ENCODE measurements at places on chromosomes 6 and 20. TPM values are rescaled to one million over a fixed set of nuclear protein-coding genes. Genes with fewer than 3 reads are reported as not detected.

DNA sequence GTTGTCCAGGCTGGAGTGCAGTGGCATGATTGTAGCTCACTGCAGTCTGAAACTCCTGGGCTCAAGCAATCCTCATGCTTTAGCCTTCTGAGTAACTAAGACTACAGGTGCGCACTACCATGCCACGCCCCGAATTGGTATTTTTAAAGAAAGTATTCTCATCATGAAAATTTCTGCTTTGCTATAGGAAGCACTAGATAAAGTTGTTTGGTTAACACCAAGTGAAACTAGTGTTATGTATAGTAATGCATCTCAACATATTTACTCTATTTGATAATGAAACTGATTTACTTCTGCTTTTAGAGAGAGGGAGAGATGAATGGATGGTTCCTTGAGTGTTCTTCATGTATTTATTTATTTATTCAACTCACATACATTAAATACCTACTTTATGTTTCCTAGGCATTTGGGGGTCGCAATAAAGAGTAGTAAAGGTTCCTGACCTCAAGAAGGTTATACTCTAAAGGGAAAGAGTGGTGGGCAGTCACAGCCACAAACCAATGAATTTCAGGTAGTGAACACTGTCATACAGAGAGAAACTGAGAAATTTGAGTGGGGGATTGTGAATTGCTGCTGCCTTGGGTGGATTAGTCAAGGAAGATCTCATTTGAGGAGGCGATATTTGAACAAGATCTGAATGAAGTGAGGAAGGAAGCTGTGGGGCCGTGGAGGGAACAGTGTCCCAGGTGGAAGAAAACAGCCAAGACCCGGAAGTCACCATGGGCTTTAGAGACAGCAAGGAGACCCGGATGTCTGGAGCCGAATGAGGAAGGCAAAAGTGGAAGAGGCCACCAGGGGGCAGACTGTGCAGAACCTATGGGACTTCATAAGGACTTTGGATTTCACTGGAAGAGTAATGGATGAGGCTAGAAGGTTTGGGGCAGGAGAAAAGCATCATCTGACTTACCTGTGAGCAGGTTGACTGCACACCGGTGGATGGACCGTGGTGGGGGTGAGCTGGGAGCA, 185.6 kb downstream of the TSHZ2 start:
- DNase-seq: no peak

- DNase-seq: peak; percentile 57
Measured at GRCh38 chr6:47105469-47106178, 63.5 kb upstream of the ADGRF1 start.

Gene FOXS1
- 0.36 TPM for total RNA-seq

GRCh38 chr6:88650029-88650619, 313.3 kb downstream of the RNGTT start:
- peak; percentile 49 for DNase-seq

Gene TSHZ2
- total RNA-seq: 3.6 TPM

DNA sequence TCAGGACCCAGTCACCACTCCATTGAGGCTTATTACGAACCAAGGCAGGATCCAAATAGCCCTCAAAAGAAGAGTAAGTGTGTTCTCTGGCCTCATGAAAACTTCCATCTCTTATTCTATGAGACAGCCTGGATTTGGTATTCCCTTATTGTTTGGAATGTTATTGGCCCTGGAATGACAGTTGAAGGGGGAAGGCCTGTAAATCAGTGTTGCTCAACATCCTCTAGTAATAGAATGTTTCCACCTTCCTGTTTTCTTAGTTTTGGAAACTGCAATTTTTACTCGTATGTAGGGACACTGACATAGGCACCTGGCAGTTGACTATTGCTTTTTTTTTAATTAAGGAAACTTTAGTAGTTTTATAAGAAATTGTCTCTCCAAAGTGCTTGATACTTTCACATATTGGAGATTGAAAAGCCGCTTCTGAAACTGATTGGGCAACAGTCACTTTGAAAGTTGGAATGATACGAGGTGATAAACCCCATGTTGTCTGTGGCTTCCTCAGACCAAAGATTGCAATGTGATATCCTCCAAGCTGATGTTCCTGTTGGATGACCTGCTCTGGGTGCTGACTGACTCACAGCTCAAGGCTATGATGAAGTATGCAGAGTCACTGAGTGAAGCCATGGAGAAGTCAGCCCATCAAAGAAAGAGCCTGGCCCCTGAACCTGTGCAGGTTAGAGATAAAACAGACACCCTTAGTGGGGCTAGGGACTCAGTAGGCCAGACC, 43.1 kb downstream of the BLTP3A start:
- peak; percentile 52 for DNase-seq

GRCh38 chr6:23537828-23538227, 588.2 kb upstream of the NRSN1 start:
- no peak for DNase-seq

GRCh38 chr6:29531668-29532067, 27.9 kb downstream of the UBD start:
- no peak for DNase-seq

Gene GTSF1L
- not detected for total RNA-seq

- DNase-seq: no peak
Measured at GRCh38 chr6:23394681-23395080, 731.3 kb upstream of the NRSN1 start.

GRCh38 chr6:115404446-115404845, 656.2 kb downstream of the FRK start:
- DNase-seq: no peak

DNA sequence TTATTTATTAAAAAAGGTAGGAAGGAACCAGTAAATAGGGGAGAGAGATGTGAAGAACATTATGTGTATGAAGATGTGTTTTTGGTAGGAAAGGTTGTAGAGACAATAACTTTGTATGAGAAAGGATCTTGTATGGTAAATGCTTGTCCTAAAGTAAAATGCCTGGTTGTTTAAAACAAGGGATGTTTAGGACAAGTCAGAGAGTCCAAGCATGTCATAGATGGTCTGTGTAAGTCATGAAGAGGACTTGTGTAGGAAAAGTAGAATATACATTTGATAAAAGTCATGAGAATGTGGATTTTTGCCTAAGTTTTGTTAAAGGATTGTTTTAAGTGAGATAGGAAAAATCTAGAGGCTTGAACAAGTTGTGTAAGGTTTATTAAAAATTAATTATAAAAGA, 325.1 kb downstream of the CDH26 start:
- no peak for DNase-seq

GRCh38 chr6:134446218-134446848, 128.4 kb upstream of the SGK1 start:
- no peak for DNase-seq

DNA sequence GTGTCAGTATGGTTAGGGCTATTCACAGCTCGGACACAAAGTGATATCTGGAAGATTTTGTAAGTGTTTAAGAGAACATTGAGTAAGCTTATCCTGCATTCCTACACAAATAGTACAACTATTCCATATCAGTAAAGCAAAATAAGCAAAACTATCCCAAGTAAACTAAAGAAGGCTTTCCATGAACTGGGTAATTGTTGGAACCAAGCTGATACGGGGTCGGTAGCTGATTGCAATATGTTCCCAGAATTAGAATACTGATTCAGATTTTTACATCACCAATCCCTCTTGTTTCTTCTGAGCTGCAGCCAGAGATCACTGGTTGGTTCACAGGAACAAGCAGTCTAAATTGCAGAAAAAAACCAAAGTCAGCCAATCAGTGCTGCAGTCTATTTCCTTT, 54.1 kb downstream of the CDS2 start:
- no peak for DNase-seq

Gene VIP
- not detected for total RNA-seq

DNA sequence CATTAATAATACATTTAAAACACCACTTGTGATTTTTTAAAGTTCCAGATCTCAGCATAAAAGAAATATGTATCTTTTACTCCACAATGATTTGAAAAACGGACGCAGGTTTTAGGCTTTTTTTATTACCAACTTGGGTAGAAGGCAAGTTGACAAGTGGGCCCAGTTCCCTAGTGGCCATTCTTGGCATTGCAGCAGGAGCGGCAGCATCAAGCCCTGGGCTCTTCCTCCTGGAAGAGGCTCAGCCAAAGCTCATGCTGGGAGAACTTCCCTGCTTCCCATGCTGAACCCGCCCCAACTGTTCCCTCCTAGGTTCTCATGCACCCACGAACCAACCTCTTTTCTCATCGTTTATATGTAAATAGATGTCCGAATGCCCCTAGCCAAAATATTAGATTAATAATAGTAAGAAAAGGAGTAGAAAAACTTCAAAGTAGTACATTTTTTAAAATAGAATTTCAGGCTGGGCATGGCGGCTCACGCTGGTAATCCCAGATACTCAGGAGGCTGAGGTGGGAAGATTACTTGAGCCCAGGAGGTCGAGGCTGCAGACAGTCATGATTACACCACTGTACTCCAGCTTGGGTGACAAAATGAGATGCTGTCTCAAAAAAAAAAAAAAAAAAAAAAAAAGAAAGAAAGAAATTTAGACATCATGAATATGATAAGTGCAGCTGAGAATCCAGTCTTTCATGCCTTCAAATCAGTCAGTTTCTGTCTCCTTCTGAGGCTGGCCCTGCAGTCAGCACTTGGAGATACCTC, 18.2 kb upstream of the MYB start:
- no peak for DNase-seq

- DNase-seq: no peak
Measured at GRCh38 chr6:40128127-40128526, 193.9 kb upstream of the MOCS1 start.

Gene NEU1
- 117 TPM for total RNA-seq

Gene MTCH1
- 185 TPM for total RNA-seq

DNA sequence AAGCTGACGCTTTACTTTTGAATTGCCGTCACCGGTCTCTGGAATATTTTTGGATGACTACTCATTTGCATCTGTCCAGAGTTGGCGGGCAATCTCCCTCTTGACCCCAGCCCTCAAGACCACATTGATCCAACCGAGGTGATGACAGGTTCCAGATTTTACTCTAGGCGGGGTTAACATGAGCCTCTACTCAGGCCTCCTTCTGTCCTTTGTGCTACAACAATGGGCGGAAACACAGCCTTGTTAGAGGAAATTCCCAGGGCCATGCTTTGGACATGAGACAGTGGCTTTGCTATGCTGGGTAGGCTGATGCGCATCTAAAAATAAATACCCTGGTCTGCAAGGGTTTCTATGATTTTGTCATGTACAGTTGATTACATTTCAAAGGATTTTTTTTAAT, 27.0 kb upstream of the ADGRF5 start:
- no peak for DNase-seq

DNA sequence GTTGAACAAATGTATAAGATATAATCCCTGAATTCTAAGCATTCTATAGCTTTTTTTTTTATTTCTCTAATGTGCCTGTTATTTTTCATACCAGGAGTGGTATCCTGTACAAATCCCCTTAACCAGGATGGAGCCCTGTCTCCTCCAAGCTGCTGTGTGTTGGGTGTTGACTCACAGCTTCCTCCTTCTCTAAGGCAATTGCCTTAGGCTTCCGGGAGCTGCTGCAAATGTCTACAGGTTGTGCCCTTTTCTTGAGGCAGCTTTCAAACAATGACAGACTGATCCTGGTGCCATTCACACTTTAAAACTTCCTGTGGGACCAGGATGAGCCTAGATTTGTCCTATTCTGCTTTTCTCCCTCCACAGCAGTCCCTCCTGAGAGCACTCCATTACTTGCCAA, 173.2 kb downstream of the BTBD3 start:
- no peak for DNase-seq

Gene PPP1R14C
- total RNA-seq: 3.6 TPM

DNA sequence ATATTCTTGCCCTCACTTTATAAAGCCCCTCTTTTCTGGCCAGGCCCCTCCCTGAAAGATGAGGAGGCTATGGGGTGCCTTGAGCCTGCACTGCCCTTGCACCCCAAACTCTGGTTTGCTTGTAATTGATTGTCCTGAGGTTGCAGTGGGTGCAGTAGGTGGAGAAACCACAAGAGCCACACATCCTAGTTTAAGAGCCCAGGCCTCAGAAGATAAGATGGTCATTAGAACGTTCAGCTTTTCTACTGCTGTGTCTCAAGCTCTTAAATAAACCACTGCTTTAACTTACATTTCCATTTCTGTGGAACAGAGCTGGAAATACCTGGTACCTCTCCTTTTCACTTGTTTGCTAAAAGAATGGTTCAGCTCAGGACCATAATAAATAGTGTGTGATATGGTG, 9.0 kb downstream of the MRAP2 start:
- no peak for DNase-seq

Gene VNN1
- not detected for total RNA-seq

Gene RNGTT
- total RNA-seq: 20.3 TPM

DNA sequence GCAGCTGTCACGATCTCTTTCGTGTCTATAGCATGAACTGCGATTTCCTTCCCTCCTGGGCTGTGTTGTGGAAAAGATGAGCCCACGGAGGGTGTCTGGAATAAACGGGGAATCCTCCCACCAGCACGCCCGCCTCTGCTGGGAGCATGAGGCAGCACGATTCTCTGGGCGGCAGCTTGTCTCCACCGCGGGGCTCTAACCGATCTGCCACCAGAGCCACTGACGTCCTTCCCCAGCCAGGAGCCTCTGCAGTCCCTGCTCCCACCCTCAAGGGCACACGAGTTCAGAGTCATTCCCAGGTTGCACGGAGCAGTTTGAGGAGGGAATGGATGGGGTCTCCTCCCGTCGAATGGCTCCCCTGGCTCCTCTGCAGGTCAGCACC, 197.6 kb downstream of the DLL1 start:
- peak; percentile 59 for DNase-seq

Gene MYT1
- total RNA-seq: not detected

Gene UBD
- total RNA-seq: not detected

Measured in osteoblast (primary cell).